CD4-positive, alpha-beta memory T cell (primary cell): ENCODE measurements at places on chromosomes 11 and 22.

DNA sequence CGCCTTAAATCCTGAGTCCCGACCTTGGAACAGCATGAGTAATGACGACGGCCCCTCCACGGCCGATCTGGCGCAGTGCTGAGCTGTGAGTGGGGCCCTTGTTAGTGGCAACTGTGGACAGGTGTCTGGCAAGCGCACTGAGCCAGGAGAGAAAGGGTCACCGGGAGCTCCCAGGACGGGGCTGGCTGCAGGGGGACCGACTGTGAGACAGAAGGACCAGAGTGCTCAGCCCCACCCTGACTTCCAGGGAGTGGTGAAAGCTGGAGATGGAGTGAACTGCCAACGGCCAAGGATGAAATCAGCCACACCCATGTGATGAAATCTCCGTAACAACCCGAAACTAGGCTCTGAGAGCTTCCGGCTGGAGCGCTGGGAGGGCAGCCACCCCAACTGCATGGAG, 228.6 kb downstream of the BRD1 start:
- no peak for DNase-seq

GRCh38 chr11:11416917-11417316, 63.9 kb upstream of the CSNK2A3 start:
- no peak for DNase-seq

- DNase-seq = no peak
Measured at GRCh38 chr11:134606251-134606650, 194.2 kb upstream of the B3GAT1 start.

DNA sequence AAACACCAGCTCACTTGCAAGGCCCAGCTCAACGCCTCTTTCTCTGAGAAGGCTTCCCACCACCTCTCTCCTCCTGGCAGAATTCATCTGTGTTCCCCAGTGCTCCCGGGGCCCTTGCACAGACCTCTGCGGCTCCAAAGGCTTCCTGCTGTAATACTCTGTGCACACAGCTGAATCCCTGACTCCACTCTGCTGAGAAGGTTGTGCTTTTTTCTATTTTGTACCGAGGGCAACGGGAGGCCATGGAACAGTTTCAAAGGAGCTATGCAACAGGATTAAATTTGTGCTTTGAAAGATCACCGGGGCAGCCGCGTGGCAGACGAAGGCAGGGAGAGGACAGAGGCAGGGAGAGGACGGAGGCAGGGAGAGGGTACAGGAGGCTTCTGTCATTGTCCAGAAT, 49.2 kb upstream of the SYT7 start:
- DNase-seq = no peak

DNA sequence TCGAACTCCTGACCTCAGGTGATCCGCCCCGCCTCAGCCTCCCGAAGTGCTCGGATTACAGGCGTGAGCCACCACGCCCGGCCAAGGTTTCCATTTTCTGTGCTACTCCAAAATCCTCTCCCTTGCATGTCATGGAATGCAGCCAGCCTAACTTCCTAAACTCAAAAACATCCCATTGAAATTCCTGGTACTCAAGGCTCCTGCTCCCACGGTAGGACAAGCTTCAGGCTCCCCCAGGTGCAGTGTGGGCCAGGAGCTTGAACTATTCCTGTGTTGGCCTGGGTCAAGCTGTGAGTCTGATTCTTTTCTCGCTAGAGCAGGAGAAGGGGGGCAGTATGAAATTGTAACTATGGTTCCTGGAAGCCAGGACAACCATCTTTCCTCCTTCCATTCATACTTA, 97.1 kb downstream of the RPL27A start:
- DNase-seq = no peak

DNA sequence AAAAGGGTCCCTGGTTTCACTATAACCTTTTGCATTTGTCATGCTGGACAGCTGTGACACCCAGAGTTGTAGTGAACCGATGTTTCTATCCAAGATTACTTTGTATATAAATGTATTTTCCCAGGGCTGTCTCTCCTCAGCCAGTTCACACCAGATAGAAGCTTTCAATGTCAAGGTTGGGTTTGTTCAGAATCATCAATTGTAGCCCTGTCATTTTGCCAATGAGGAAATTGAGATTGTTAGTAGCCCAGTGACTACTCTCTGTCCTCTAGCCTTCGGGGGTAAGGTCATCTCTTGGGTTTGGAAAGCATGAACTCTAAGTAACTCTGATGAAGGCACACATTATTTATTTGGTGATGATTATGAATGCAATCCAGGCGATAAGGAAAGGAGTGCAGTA, 165.6 kb downstream of the DBX1 start:
- no peak for DNase-seq

GRCh38 chr22:41367039-41367679, 14.6 kb upstream of the TEF start:
- DNase-seq = peak; percentile 7

DNA sequence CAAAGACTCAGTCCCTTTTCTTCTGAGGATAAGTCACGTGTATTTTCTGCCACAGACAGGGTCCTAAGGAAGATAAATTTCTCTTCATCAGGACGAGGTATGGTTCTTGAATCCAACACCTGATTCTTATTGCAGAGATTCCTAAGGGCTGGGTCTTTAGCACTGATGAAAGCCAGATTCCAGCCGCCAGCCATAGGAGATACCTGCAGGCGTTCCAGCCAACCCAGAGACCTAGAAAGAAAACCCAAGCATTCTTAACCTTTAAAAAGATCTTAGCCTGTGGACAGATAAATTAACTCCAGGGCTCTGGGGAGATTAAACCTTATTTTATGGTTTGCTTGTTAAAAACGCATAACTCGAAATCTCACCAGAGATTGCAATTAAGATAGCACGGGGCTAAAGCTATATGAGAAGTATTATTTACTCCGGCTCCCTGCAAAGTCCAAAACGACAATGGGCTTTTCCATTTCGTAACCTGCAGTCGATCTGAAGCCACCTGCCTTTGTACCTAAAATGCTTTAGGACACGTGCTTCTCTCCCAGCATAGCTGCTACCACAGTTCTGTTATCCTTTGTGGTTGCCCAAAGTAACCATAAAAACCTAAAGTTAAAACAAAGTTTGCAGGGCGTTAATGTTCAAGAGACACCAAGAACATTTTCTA, 104.5 kb downstream of the NXPE2 start:
- no peak for DNase-seq

GRCh38 chr11:100902454-100903141, 215.5 kb downstream of the ARHGAP42 start:
- DNase-seq = no peak
